ENCODE measurements at places on chromosomes 7 and 10. TPM values are rescaled to one million over a fixed set of nuclear protein-coding genes. Genes with fewer than 3 reads are reported as not detected.

DNA sequence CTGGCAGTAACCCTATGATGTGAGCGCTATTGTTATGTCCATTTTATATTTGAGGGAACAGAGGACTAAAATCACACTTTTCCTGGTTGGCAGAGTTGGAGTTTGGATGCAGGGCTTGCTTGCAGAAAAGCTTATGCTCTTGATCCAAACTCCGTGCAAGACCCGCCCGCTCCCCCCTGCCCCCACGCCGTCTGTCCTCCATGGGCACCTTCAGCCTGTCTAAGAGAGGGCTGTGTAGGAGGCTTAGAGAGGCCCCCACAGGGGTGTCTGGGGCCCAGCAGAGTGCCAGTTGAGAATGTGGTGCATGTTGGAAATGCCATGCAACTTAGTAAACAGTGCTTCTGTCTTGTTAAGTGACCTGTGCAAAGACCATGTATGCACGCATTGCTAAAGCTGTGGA is 170.5 kb upstream of the NPY start:
- DNase-seq, result no peak

Gene CTAGE4
- total RNA-seq, result 1.8 TPM

- no peak for DNase-seq
Measured at GRCh38 chr10:3524086-3524960, 260.7 kb downstream of the KLF6 start.

DNA sequence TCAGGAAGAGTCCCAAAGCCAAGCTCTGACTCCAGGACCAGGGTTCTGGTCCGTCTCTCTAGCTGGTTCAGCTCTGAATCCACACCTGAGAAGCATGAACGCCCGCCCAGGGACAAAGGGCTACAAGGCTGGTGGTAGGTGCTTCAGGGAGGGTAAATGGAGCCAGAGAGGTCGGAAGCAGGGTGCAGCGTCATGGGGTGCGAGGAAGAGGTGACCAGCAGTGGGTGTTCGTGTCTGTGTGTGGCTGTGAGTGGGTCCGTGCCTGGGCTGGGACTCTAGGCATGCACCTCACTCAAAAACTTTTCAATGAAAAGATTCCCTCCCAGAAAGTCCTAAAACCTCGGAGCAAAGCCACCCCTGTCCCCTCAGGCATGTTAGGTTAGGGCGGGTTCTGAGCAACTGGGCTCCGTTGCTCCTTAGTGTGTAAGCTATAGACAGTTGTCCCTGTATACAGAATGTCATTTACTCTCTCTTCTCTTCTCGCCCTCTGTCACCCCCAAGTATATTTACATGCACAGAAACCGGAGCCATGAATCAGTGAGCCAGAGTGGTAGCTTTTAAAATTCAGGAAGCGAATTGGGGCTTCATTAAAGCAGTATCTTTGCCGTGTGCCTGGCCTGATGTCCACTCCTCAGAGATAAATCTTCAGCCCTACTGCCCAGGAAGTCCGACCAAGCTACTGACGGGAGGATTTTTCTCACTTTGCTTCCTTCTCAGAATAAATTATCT is 12.3 kb upstream of the GATA3 start:
- DNase-seq, result no peak

Gene PLEKHS1
- not detected for total RNA-seq

DNA sequence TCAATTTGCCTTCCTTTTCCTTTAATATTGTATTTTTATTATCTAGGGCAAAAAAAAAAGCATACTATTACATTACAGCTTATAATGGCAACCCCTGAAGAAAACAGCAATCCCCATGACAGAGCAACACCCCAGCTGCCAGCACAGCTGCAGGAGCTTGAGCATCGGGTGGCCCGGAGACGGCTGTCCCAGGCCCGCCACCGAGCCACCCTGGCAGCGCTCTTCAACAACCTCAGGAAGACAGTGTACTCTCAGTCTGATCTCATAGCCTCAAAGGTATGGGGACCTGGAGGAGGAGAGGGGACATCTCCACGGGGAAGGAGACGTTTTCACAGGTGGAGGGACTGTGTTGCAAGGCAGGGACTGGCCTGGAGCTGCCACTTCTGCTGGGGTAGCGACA is 6.8 kb downstream of the STRA8 start:
- DNase-seq, result no peak

Gene ATOH7
- not detected for total RNA-seq

Measured in omental fat pad (tissue), 4 donors.